ENCODE measurements at places on chromosomes 1 and 21. TPM values are rescaled to one million over a fixed set of nuclear protein-coding genes. Genes with fewer than 3 reads are reported as not detected.

Gene RIPPLY3
- total RNA-seq = 18.9 TPM

DNA sequence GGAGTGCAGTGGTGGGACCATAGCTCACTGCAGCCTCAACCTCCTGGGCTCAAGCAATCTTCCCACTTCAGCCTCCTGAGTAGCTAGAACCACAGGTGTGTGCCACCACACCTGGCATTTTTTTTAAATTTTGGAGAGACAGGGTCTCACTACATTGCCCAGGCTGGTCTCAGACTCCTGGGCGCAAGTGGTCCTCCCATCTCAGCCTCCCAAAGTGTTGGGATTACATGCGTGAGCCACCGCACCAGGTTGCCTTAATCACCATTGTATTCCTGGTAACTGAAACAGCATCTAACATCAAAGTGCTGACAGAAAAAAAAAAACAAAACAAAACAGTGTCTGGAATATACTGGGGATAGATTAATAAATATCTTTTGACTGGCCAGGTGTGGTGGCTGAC is 18.2 kb downstream of the RPL5 start:
- H3K4me3 ChIP-seq = no peak overlapping the region
- no peaks in the 10 kb centered on the region for H3K27me3 ChIP-seq
- H3K4me1 ChIP-seq = no peaks in the 10 kb centered on the region
- DNase-seq = no peak

GRCh38 chr1:234778221-234779159 is 168.5 kb upstream of the IRF2BP2 start:
- no peak overlapping the region for H3K4me3 ChIP-seq
- H3K4me1 ChIP-seq = no peaks in the 10 kb centered on the region
- H3K27me3 ChIP-seq = no peaks in the 10 kb centered on the region

DNA sequence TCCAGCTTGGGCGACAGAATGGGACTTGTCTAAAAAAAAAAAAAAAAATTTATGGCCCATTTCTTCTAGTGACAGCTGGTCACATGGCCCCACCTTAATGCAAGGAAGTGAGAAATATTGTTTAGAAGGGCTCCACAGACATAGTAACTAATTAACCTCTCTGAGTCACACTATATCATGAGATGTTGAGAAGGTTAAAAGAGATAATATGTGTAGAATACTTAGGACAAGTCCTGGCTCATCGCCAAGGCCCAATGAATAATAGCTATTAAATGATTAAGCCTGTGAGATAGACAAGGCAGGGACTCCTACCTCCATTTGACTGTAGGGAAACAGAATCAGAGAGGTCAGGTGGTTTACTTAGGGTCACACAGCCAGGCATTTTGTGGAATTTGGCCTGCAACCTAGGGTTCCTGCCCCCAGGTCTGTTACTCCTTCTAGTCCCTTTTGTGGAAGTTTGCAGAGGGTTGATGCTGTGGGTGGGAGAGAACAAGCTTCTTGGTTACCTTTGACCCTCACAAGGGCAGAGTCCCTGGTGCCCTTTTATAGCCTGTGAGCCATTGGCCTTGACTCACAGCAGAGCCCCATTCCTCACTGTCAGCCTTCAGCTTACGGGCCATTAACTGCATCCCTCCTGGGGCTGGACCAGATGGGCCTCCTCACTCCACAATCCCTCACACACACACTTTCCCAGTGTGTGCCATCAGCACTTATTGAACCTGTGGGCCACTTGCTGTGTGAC is 48.5 kb downstream of the OPRD1 start:
- H3K4me1 ChIP-seq = no peaks in the 10 kb centered on the region
- H3K27me3 ChIP-seq = no peaks in the 10 kb centered on the region
- no peak overlapping the region for H3K4me3 ChIP-seq
- H3K27ac ChIP-seq = no peak overlapping the region
- no peak for DNase-seq

DNA sequence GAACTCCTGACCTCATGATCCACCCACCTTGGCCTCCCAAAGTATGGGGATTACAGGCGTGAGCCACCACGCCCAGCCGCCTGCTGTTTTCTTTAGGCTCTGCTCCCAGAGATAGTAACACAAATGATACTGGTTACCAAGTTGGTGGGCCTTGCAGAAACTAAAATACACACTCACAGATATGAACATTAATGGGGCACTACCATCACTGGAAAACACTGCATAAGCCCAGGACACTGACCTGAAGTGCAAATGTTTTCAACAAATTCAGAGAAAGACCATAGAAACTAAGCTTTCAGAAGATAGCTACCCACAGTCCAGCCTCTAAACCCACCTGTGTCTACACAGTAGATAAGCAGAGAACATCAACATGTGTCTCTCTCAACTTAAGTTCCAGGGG is 180.5 kb downstream of the FCRL5 start:
- peaks cover 4% of the 10 kb centered on the region for H3K27me3 ChIP-seq
- H3K36me3 ChIP-seq = no peaks in the 10 kb centered on the region
- peaks cover 10% of the 10 kb centered on the region for H3K4me1 ChIP-seq
- no peak overlapping the region for H3K27ac ChIP-seq

Gene C1QB
- total RNA-seq = not detected

DNA sequence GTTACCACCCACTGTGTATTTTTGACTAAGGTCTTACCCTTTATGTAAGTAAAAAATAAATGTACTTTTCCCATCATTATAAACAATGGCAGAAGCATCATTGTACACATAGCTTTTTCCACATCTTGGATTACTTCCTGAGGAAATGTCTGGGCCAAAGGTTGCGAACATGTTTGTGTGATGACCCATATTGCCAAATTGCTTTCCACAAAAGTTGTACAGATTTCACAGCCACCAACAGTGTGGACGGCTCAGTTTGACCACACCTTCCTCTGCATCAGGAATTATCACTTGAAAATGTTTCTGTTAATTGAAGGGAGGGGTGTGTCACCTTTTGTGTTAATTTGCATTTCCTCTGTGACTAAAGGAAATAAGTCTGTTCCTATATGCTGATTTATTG is 25.7 kb downstream of the AKNAD1 start:
- no peak overlapping the region for H3K4me3 ChIP-seq
- H3K27ac ChIP-seq = no peak overlapping the region
- H3K4me1 ChIP-seq = no peaks in the 10 kb centered on the region
- no peaks in the 10 kb centered on the region for H3K36me3 ChIP-seq
- DNase-seq = no peak

GRCh38 chr1:25530186-25531081 is 13.0 kb upstream of the LDLRAP1 start:
- no peak overlapping the region for H3K4me3 ChIP-seq
- H3K27me3 ChIP-seq = no peaks in the 10 kb centered on the region
- H3K27ac ChIP-seq = no peak overlapping the region
- H3K36me3 ChIP-seq = no peaks in the 10 kb centered on the region
- DNase-seq = no peak

DNA sequence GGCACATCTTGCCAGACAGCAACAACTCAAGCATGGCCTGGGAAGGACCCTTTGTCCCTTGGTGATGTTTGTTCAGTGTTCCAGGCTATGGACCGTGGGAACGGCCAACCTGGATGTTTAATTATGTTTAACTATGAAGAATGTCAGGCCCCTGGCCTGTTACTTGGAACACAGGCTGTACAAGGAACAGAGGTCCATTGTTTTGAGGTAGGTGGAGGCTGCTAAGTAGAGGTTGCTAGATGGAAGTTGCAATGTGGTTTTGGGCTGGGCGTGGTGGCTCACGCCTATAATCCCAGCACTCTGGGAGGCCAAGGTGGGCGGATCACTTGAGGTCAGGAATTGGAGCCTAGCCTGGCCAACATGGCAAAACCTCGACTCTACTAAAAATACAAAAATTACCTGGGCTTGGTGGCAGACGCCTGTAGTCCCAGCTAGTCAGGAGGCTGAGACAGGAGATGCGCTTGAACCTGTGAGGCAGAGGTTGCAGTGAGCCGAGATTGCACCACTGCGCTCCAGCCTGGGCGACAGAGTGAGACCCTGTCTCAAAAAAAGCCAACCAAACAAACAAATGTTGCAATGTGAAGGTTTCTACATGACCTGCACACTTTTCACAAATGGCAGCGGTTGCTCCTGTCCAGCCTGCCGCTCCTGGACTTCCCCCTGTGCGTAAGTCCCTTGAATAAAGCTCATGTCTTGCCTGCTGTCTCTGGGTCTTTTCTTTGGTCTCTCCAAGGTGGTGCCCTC is 2.5 kb upstream of the LEFTY1 start:
- H3K36me3 ChIP-seq = peaks cover 4% of the 10 kb centered on the region
- H3K4me1 ChIP-seq = peaks cover 27% of the 10 kb centered on the region
- H3K27me3 ChIP-seq = no peaks in the 10 kb centered on the region
- DNase-seq = no peak
- H3K4me3 ChIP-seq = peak overlapping the region; percentile 45

DNA sequence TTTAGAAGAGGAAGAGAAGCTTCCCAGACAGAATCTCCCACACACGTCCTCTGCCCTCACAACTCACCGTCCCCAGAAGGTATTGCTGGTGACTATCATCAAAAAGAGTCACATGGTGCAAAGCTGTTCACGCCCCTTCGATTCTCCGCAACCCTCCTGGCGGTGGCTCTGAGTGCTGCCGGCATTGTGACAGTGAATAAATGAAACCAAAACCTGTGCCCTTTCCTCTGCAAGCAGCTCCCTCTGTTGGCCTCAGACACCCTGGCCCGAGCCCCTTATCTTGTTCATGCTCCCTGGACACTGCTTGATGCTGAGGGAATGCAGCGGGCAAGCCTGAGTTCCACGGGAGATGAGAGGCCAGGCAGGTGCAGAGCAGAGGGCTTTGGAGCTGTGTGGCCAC is 510.3 kb downstream of the NPHP4 start:
- no peak overlapping the region for H3K4me3 ChIP-seq
- DNase-seq = peak; percentile 24
- H3K4me1 ChIP-seq = peaks cover 13% of the 10 kb centered on the region
- H3K27ac ChIP-seq = no peak overlapping the region
- peaks cover 56% of the 10 kb centered on the region for H3K27me3 ChIP-seq

GRCh38 chr1:107526524-107527198 is 385.8 kb downstream of the NTNG1 start:
- no peak overlapping the region for H3K4me3 ChIP-seq
- peak overlapping the region; percentile 31 for H3K27ac ChIP-seq
- no peaks in the 10 kb centered on the region for H3K36me3 ChIP-seq
- peaks cover 41% of the 10 kb centered on the region for H3K4me1 ChIP-seq

Gene CACNA1E
- 0.93 TPM for total RNA-seq

GRCh38 chr1:170707959-170708655 is 44.2 kb downstream of the PRRX1 start:
- H3K27ac ChIP-seq = no peak overlapping the region
- no peaks in the 10 kb centered on the region for H3K4me1 ChIP-seq
- DNase-seq = no peak

- no peaks in the 10 kb centered on the region for H3K36me3 ChIP-seq
- H3K4me1 ChIP-seq = peaks cover 2% of the 10 kb centered on the region
- H3K27me3 ChIP-seq = no peaks in the 10 kb centered on the region
- no peak overlapping the region for H3K27ac ChIP-seq
These were observed 158.4 kb upstream of the DPT start for GRCh38 chr1:168887381-168887780.

DNA sequence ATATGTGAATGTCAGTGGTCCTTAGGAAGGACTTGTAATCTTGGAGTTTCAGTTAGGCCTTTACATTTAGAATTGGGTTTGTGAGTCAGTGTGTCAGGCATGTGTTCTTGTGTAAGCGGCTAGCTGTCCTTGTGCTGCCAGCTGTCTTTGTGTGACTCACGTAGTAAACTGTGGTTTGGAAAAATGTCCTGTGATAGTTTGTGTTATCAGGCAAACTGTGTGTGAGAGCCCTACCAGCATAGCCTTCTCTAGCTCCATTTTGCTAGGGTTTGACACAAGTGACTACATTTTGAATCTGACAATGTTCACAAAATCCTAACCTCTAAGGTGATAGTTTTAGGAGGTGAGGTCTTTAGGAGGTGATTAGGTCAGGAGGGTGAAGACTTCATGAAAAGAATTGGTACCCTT is 6.9 kb upstream of the SLC35D1 start:
- no peaks in the 10 kb centered on the region for H3K36me3 ChIP-seq
- peaks cover 3% of the 10 kb centered on the region for H3K4me1 ChIP-seq
- H3K27ac ChIP-seq = no peak overlapping the region
- peaks cover 9% of the 10 kb centered on the region for H3K27me3 ChIP-seq
- H3K4me3 ChIP-seq = no peak overlapping the region

Gene KCNE2
- 0.55 TPM for total RNA-seq

DNA sequence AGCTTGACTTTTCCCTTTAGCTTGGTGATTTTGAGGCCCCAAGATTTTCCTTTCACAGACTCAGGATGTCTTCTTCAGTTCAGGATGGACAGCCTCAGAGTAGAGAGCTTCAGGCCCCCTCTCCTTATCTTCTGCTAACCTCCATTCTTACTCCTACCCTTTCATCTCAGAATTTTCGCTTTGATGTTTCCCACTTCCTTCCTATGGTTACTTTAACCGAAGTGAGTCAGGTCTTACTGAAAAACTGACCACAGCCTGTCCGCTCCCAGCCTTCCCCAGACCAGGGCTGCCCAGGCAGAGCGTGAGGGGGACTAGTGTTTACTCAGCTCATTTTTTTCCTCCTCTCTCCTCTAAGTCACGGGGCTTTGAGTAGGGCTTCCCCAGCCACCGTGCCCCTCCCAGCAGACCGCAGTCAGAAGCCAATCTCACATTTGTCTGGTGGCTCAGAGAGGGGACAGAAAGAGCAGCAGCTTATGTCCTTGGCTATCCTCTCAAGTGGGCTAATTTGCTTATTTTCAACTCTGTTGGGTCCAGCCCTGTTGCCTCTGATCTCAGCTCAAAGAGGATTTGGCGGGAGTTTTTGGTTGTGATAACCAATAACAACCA is 4.2 kb upstream of the IL19 start:
- no peak overlapping the region for H3K4me3 ChIP-seq

GRCh38 chr1:116471241-116471640 is 98.2 kb downstream of the ATP1A1 start:
- no peak overlapping the region for H3K27ac ChIP-seq
- DNase-seq = no peak
- H3K27me3 ChIP-seq = no peaks in the 10 kb centered on the region
- H3K4me3 ChIP-seq = no peak overlapping the region

DNA sequence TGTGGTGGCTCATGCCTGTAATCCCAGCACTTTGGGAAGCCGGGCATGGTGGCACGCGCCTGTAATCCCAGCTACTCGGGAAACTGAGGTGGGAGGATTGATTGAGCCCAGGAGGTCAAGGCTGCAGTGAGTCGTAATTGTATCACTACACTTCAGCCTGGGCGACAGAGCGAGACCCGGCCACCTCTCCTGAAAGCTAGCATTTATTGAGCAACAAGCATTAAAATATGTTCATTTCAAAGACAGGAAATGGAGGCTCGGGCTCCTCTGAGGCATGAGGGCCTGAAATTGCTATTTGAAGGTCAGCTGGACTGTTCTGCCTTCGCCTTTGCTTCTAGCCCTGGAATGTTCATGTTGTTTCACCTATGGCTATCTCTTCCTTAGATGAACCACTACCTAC is 34.5 kb downstream of the SPATA21 start:
- DNase-seq = no peak
- H3K4me3 ChIP-seq = no peak overlapping the region
- peaks cover 2% of the 10 kb centered on the region for H3K36me3 ChIP-seq
- H3K27ac ChIP-seq = no peak overlapping the region
- no peaks in the 10 kb centered on the region for H3K27me3 ChIP-seq
- H3K4me1 ChIP-seq = no peaks in the 10 kb centered on the region

- H3K4me3 ChIP-seq = no peak overlapping the region
- H3K36me3 ChIP-seq = no peaks in the 10 kb centered on the region
- no peaks in the 10 kb centered on the region for H3K27me3 ChIP-seq
- H3K27ac ChIP-seq = no peak overlapping the region
- DNase-seq = no peak
- peaks cover 32% of the 10 kb centered on the region for H3K4me1 ChIP-seq
These were observed 19.0 kb upstream of the IRF2BP2 start for GRCh38 chr1:234629026-234629425.

Gene TNFRSF18
- total RNA-seq = not detected
